ENCODE measurements at places on chromosomes 5 and 9.

DNA sequence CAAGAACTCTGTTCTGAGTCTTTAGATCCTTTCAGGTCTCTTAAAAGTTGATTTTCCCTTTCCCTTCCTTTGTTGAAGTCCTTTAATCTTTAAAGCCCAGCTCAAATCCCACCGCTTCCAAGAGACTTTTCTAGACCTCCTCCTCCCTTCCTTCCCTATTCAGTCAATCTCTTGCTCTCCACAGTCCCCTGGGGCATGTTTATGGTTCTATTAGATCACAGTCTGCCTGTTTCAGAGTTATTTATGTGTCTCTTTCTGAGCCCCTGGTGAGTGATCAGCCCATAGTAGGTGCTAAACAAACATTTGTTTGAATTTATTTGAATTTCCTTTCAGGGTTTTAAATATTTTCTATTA, 7.2 kb upstream of the ARSI start:
- no peak for DNase-seq

DNA sequence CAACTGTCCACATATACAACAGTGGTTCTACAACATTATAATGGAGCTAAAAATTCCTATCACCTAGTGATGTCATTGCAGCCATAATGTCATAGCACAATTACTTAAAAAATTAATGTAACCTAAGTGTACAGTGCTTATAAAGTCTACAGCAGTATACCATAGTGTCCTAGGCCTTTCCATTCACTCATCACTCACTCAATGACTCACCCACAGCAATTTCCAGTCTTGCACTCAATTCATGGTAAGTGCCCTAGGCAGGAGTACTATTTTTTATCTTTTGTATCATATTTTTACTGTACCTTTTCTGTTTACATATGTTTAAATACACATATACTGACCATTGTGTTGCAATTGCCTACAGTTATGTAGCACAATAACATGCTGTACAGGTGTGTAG, 9.6 kb upstream of the PUM3 start:
- DNase-seq, result no peak

DNA sequence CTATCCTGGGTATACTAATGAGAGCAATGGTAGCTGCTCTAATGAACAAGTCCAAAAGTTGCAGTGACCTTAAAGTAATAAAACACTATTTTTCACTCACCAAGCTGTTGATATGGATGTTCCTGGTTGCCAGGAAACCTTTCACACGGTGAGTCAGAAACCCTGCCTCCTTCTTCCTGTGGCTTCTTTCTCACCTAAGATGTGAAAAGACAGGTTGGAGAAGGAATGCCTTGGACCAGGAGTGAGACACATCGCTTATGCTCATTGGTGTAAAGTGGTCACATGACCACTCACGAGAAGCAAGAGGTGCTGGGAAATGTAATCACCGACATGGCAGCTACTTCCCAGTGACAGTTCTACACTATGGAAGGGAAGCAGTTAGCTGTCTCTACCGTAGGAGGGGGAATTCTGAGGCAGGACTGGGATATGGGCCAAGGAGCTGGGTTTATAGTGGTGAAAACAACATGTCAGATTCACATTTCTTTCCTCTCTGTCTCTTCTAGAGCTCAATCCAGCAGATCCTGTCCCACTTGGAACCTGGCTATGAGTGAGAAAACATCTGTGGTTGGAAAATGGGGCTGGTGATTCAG, 320.4 kb upstream of the KLF4 start:
- no peak for DNase-seq

- DNase-seq, result no peak
Measured at GRCh38 chr5:17157916-17158529, 59.4 kb upstream of the BASP1 start.

GRCh38 chr5:45417285-45417998, 278.7 kb downstream of the HCN1 start:
- no peak for DNase-seq

- DNase-seq, result no peak
Measured at GRCh38 chr5:129174480-129174879, 79.9 kb downstream of the ISOC1 start.

DNA sequence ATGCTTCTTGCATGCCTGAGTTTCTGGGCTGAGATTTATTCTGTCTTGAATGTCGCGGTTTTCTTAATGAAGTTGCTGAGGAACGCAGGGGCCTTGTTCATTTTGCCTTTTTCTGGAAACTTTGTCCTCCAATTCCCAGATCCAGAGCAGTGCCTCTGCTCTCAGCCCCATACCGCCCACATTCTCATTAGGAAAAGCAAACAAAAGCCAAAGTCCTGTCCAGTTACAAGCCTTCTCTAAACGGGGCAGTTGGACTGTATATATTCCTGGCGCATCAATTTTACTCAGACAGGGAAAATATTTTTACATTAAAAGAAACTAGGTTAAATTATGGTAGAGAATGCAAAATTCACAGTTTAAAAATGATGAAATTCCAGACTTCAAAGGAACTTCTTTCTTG, 1.2 kb upstream of the PSAT1 start:
- DNase-seq, result no peak

GRCh38 chr9:16319646-16320045, 550.8 kb downstream of the BNC2 start:
- no peak for DNase-seq

DNA sequence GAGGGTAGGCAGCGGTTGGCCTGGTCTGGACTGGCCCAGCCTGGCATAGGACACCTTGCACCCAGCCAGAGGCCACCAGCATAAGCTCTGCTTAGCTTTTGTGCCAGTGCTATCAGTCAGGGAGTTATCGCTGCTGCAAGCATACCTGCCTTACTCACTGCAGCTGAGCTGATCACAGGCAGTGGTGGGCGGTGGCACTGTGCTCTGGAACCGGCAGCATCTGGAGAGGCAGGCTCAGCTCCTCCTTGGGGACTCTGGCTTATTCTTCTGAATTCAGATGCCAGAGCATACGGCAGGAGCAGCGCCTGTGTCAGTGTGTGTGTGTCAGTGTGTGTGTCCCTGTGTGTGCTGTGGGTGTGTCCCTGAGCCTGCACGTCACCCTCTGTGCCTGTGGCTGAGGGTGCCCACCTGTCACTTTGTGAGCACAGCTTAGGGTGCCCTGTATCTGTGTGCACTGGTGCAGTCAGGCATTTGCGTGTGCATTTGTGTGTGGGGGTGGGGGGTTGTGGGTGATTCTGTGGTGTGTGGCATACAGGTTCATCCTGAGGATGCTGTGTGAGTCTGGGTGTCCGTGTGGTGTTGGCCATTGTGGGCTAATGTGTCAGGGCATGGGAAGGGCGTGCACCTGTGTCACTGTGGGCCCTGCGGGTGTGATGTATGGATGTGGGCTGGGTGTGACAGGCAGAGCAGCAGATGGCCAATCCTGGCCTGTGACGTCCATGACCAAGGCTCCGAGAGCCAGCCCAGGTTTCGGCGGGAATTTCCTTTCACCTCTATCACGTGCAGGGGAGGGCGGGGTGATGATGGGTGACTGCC, 23.5 kb downstream of the LMX1B start:
- peak; percentile 5 for DNase-seq

DNA sequence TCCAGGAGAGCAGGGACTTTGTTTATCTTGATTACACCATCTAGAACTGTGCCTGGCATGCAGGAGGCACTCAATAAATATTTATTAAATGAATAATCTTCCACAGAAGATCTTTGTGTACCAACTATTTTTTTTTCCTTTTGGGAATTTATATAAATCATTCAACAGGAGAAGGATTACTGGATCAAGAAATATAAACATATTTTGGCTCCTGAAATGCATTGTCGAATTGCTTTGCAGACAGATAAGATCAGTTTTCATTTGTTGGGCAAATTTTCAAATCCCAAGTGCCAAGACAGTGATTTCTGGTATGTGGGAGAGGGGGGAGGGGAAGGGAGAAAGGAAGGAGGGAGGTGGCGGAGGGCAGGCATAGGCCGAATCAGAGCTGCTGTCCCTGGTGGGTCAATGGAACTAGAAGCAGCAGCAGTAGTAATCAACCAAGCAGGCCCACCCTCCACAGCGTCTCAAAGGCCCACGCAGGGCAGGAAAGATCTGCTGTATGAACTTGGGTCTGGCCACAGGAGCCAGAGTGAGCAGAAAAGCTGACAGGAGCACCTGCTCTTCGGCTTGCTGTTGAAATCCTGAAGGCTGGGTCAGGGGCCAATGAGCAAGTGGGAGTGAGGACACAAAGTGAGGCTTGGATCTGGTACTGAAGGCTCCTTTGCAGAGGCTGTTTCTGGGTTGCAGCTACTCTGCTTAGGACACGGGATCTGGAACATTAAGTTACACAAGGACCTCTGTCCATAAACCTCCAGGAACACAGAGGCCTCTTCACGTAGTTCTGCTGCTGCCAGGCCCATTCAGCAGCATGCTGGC, 15.8 kb upstream of the TRAF1 start:
- no peak for DNase-seq

GRCh38 chr9:128593039-128593438, 40.7 kb downstream of the SPTAN1 start:
- DNase-seq, result no peak

DNA sequence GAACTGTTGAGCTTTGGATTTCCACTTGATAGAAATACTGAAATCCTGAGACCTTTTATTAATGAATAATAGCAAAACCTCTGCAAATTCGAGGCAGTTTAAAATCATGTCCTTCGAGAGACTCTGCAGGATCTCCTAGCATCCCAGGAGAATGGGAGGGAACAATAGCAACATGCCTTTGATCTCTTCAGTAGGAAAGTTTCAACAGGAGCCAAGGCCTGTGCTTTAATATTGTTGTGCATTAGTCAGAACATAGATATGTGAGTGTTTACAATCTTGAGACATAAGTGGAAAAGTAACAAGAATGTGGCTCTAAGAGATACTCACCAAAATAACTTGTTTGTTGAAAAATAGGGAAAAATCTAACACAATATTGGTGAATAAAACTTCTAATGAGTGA, 83.3 kb upstream of the LHFPL2 start:
- DNase-seq, result no peak

- no peak for DNase-seq
Measured at GRCh38 chr9:32955655-32956478, 45.6 kb downstream of the APTX start.

- DNase-seq, result no peak
Measured at GRCh38 chr9:6793203-6793602, 35.4 kb downstream of the KDM4C start.

DNA sequence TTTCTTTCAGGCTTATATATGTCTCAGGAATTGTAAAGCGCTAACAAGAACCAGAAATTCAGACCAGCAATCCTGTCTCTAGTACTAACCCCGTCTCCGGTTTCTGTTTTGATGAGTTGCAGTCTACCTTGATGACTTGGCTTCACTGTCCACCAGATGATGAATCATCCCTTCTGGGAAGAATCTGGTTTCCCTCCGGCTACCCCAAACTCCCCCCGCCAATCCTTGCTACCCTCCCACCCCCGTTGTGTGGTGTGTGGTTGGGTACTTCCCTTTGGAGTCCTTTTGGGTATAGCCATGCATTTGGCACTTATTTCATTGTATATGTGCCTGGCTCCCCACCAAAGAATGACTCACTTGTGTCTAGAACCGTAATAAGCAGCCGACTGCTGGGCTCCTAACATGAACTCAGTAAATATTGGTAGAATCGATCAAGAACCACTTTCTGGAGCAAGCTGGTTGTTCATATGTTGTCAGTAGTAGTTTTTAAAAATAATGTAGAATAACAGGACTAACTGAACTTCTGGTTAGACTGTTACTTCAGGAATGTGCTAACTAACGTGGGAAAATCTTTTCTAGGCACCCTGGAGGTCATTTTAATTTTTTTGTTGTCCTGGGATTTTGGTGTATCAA, 8.3 kb upstream of the TGFBI start:
- DNase-seq, result no peak

DNA sequence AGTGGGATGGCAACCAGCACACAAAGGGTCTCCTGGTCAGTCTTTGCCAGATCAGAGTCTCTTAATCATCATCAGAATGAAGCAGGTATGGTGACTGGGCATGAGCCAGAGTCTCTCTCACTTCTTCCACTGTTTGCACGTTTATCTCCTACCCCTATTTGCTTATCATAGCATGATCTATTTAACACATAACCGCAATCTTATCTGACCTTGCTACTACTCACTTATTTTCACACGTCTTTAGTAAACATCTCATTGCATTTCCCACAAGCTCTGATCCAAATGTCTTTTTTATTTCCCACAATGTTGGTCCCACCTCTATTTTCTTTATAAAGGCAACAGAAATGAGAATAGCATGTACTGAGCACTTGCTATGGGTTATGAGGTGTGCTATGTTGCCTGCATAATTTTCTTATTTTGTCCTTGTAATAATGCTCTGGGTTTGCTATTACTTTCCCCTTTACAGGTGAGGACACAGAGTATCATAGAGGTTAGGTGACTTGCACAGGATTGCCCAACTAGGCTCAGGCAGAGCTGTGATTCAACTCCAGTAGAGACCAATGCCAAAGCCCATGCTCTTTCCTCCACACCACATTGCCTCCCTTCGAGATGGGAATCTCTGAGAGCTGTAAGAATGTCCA, 39.7 kb upstream of the IL7R start:
- DNase-seq, result no peak

DNA sequence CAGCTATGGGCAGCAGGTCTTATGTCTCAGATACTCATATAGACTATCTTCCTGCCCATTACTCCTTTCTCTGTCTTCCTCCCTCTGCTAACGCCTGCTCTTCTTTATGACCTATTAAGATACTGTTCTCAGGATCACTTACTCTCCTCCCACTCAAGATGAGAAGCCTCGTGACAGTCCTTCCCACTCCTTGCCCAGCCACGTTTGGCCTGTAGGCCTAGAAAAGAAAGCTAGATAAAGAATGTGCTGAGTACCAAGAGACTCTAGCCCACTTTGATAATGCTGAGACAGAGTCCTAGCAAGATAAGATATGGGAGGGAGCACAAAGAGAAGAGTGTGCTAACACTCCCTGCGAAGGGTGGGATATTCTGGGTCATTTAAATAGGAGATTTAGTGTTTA, 6.8 kb upstream of the DENND4C start:
- DNase-seq, result no peak

- DNase-seq, result no peak
Measured at GRCh38 chr5:170151097-170151831, 45.6 kb downstream of the FOXI1 start.

GRCh38 chr5:98206566-98206965, 566.9 kb upstream of the RGMB start:
- no peak for DNase-seq

- no peak for DNase-seq
Measured at GRCh38 chr5:100838048-100838473, 65.0 kb downstream of the ST8SIA4 start.

DNA sequence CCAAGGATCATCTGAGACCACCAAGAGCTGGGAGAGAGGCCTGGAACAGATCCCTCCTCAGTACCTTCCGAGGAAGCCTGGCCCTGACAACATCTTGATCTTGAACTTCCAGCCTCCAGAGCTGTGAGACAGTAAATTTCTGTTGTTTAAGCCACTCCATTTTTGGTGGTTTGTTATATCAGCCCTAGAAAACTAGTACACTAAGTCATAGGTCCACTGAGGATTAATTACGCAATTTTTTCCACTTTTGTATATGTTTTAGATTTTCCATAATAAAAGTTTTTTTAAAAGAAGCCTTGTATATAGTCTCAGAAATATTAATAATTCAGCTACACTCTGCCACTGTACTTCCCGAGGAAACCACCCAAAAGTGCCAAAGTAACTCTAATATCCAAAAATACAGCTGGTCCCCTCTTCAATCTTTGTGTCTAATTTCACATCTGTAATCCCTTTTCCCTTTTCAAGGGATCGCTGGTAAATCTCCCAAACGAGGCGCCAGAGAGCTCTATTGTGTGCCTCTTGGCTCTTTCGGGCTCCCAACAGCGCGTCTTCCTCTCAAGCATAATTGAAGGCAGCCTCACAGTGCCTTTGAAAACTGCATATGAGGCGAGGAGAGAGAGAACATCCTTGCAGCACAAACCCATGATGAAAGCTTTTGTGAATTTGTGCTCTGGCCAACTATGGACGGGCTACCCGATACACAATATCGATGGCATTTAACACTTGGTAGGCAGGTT, 32.7 kb downstream of the PRUNE2 start:
- DNase-seq, result no peak

GRCh38 chr9:110687497-110687896, 18.9 kb downstream of the MUSK start:
- no peak for DNase-seq

Measured in effector CD4-positive, alpha-beta T cell (primary cell).